ENCODE measurements at places on chromosomes 1 and 21.

GRCh38 chr1:64687725-64688327 lies 57.0 kb upstream of the RAVER2 start:
- no peak for DNase-seq

DNA sequence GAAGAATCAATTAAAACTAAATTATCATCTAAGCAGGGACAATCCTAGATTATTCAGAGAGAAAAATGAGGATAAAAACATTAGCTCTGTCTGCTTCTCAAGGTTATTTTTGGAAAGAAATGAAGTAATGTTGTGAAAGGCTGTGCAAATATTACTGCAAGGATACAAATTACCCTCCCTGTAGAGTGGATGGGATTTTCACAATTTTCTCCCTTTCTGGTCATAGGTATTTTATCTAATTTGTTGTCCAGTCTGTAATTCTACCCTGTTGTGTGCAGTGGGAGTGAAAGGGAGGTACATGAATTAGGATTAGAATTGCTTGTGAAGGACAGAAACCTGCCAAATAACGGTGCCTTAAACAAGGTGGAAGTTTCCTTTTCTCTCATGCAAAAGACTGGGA lies 54.7 kb downstream of the MAP3K7CL start:
- no peak for DNase-seq

DNA sequence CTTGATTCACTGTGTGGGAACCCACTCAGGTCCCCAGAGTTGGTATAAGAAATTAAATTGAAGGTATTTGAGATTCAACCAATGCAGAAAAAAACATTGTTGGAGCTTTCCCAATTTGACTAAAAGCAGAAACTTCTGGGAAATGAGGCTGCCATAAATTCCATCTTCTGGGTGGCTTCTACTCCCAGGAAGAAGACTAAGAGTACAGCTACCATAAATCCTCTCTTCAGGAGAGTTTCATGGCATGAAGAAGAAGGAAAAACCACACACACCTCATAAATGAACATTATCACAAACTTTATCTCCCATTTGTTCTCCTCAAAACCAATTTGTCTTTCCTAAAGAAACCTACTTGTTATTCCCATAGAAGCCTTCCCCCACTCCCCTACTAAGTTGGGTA lies 283.9 kb downstream of the DPYD start:
- DNase-seq = no peak

GRCh38 chr1:23978805-23979204 lies 1.3 kb downstream of the SRSF10 start:
- no peak for DNase-seq

DNA sequence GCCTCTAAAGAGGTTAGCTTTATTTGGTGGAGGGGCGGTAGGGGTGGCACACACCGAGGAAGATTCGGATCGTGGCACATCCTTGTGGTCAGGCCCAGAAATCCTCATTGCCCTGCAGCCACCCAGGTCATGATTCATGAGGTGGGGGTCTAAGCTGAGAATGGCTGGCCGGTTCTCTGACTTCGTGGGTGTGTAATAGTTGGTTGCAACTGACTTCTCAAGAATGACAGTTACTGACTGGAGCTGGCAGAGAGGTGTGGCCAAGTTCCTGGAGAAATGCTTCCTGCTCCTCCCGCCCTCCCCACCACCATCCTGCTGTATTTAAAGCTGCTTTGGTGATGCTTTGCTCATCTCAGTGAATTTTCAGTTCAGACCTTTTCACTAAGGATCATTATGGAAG lies 198.6 kb downstream of the KIF26B start:
- no peak for DNase-seq

DNA sequence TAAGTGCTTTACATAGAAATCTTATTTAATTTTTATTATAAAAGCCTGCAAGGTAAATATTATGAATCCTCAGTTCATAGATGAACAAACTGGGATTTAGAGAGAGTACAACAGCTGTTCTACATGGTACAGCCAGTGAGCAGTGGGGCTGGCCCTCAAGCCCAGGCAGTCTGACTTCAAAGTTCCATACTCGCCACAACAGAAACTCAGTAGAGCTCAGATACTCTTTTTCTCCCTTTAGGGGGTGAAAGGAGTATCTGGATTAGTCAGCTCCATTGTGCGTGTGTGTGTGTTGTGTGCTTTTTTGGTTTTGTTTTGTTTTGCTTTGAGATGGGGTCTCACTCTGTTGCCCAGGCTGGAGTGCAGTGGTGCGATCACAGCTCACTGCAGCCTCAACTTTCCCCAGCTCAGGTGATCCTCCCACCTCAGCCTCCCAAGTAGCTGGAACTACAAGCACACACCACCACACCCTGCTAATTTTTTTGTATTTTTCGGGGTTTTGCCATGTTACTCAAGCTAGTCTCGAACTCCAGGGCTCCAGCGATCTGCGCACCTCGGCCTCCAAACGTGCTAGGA lies 378.5 kb downstream of the SMYD3 start:
- DNase-seq = no peak

- DNase-seq = no peak
Observed at GRCh38 chr1:184930645-184931044, 43.7 kb downstream of the NIBAN1 start.

DNA sequence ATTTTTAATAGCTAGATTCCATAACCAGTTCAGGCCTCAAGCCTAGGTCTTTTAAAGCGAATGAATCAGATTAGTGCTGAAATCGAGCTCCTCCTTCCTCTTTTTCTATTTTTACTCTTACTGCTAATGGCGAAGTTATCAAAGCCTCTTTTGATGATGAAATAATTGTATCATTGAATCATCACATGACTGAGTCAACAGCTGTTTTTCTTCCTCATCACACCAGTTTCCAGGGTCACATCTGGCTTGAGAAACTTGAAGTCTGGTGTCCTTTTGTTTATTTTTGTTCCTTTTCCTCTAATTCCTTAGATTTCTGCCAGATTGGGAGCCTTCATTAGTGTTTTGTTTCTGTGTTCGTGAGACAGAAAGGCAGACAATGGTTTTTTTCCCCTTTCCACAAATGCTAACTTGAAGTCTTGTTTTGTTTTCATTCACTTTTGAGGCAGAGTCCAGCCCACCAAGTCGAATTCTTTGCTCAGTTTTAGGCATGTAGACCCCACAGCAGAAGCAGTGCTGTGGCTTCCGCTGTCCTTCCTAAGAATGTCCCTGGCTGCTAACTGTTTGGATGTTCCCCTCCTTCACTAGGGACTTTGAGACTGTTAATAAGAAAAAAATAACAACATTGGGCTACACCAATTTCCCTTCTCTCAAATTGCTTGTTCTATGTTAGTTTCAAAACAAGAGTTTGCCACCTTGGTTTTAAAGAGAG lies 51.9 kb upstream of the FMOD start:
- DNase-seq = no peak

GRCh38 chr21:21101911-21102310 lies 103.7 kb downstream of the NCAM2 start:
- DNase-seq = peak; percentile 51

GRCh38 chr1:58249737-58250586 lies 296.6 kb downstream of the OMA1 start:
- peak; percentile 68 for DNase-seq

- DNase-seq = no peak
Observed at GRCh38 chr21:36728371-36729111, 29.6 kb downstream of the SIM2 start.

DNA sequence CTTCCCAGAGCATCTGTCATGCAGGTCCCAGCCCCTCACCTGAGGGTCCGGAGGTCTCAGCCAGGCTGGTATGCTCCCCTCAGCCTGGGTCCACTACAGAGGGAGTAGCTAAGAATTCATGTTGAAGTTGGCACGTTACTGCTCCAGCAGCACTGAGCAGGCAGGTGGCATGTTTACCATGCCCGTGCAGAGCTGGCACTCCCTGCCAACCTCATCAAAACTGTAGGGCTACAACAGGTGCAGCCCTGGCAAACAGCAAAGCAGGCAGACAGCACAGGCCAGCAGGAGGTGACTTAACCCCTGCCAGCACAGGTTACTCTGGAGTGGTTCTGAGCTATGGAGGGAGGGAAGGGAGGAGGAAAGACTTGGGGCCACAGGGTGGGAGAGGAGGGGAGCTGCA lies 46.4 kb downstream of the NUAK2 start:
- no peak for DNase-seq

DNA sequence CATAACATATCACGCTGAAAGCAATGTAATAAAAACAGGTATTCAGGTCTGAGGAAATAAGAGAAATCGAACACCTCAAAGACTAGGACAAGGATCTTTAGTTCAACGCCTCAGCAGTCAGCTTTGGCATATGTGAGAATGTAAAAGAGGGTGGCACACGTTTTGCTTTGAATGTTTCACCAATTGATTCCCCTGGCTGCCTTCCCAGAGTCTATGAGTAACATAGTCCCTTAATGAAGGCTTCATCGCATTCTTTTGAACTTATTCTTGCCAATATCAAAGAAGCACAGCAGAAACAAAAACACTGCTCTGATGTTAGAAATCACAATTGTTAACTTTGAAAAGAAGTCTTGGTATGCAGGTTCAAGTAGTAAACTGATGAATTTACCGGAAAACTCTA lies 764.8 kb downstream of the ADGRL2 start:
- DNase-seq = peak; percentile 93

DNA sequence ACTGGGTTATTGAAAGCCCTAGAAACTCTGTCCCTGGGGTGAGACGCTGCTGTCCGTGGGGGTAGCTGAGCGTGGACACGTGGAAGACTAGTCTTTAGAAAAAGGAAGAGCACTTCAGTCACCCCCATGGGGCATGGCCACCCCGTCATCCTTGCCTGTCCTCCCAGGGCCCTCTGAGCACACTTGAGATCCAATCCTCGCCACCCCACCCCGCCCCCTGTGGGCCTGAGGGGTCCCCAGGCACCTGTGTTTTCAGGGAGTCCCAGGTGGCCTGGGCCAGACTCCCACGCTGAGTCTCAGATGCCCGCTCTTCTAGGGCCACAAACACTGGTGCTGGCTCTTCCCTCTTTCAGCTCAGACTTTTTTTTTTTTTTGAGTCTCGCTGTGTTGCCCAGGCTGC lies 2.5 kb downstream of the PRKCZ start:
- no peak for DNase-seq

DNA sequence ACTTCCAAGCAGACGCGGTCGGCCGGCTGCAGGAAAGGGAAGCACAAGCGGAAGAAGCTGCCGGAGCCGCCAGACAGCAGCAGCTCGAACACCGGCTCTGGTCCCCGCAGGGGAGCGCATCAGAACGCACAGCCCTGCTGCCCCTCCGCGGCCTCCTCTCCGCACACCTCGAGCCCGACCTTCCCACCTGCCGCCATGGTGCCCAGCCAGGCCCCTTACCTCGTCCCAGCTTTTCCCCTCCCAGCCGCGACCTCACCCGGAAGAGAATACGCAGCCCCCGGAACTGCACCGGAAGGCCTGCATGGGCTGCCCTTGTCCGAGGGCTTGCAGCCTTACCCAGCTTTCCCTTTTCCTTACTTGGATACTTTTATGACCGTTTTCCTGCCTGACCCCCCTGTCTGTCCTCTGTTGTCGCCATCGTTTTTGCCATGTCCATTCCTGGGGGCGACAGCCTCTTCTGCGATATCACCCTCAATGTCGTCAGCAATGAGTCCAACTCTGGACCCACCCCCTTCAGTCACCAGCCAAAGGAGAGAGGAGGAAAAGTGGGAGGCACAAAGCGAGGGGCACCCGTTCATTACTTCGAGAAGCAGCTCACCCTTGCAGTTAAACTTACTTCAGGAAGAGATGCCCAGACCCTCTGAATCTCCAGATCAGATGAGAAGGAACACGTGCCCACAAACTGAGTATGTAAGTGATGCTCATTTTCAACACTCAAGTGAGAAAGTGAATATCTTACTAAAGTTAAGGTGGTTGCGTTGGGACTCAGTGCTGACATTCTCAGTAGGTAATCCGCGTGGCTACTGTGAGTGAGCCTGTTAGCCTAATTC lies 25.5 kb downstream of the UTS2 start:
- DNase-seq = no peak

GRCh38 chr1:165476776-165477175 lies 31.9 kb upstream of the RXRG start:
- DNase-seq = no peak

DNA sequence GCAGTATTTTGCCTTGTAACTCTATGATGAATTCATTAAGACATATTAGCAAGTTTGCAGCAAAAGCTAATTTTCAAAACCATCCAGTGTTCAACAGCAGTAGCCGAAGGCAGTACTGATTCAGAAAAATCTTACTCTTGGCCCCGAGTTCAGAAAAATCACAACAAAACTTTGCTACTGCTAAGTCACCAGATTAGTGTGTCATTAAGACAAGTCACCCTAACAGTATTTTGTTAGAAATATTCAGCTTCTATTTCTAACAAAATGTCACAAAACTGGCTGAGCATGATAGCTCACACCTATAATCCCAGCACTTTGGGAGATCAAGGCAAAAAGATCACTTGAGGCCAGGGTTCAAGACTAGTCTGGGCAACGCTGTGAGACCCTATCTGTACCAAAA lies 8.2 kb downstream of the GTF2B start:
- DNase-seq = no peak

DNA sequence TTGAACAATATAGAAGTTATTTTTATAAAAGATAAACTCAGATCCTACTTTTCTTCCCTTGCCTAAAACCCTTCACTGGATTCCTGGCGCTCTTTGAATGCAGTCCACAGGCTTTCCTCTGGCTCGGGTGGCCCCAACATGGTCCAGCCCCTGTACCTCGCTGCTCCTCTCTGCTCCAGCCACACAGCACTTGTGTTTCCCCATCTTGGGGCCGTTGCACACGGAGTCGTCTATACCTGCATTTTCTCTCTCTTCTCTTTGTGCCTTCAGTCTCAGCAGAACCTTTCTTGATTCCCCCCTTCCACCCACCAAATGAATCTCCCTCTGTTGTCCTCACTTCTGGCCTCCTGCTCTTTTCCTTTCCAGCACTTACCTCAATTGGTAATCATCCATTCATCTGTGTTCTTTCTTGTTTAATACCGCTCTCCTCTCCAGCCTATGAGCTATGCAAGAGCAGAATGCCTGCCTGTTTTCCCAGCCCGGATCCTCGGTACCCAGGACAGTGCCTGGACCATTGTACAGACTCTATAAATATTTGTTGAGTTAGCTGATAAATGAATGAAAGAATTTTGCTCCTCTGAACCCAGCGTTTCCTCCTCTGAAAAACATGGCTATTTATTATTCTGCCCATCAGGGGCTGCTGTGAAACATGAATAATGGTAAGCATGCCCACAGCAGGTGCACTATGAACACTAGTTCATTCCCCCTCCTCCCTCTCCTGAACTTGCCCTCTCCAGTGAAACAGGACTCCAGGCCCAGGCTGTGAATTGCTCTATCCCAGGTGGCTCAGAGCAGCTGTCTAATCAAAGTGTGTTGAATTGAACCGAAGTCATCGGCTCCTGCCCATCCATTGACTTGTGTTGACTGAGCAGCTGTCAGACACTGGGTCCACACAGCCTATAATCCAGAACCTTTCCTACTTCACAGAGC lies 266.9 kb downstream of the PTPRU start:
- no peak for DNase-seq

DNA sequence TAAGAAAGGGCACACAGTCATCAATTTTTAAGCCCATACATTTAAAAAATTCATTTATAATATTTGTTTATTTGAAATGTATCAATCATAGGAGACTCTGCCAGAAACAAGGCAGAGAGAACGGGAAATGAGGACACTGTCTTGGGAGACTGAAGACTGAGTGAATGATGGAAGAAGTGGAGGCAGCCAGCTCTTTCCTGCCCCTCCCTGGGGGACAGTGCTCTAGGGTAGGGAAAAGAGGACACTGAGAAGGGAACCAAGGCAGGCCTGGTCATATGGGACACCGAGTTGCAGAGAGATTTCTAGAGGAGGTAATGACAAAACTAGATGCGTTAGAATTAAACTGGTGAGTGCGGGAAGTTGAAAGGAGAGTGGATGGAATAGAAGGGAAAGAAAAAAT lies 31.6 kb downstream of the EEIG2 start:
- no peak for DNase-seq

GRCh38 chr21:37231249-37231645 lies 35.9 kb downstream of the VPS26C start:
- DNase-seq = no peak
